Frontal cortex (tissue), 4 donors: ENCODE measurements at places on chromosomes 2 and 18. TPM values are rescaled to one million over a fixed set of nuclear protein-coding genes. Genes with fewer than 3 reads are reported as not detected.

ADCYAP1 gene
- total RNA-seq, result 7.3 TPM

ASB1 gene
- 11.8 TPM for total RNA-seq

AQP12B gene
- not detected for total RNA-seq

RETSAT gene
- 11.8 TPM for total RNA-seq

GCKR gene
- 1.6 TPM for total RNA-seq

LHCGR gene
- total RNA-seq, result under 0.01 TPM

HOXD13 gene
- not detected for total RNA-seq

CFC1 gene
- total RNA-seq, result 0.41 TPM

LIMS4 gene
- 0.41 TPM for total RNA-seq

MYO7B gene
- total RNA-seq, result under 0.01 TPM

BMP10 gene
- total RNA-seq, result not detected

TEX44 gene
- total RNA-seq, result not detected

STAT4 gene
- 5.3 TPM for total RNA-seq

GKN2 gene
- not detected for total RNA-seq

LINC00305 gene
- not detected for total RNA-seq

PTPN2 gene
- total RNA-seq, result 40.4 TPM

SERPINB2 gene
- not detected for total RNA-seq

CKAP2L gene
- total RNA-seq, result 2.0 TPM

RNU2-63P gene
- not detected for total RNA-seq

MARCO gene
- total RNA-seq, result under 0.01 TPM

TEKT4 gene
- under 0.01 TPM for total RNA-seq

MAPK4 gene
- 23.6 TPM for total RNA-seq

LBH gene
- total RNA-seq, result 68.9 TPM

ZNF396 gene
- total RNA-seq, result 4.1 TPM

OTOS gene
- 0.41 TPM for total RNA-seq

RBM44 gene
- 5.3 TPM for total RNA-seq

FAM98A gene
- 12.2 TPM for total RNA-seq

HMSD gene
- not detected for total RNA-seq

RAPGEF4 gene
- 23.6 TPM for total RNA-seq

LRP1B gene
- 84.0 TPM for total RNA-seq

ASB3 gene
- total RNA-seq, result 80.7 TPM

FBLN7 gene
- 0.41 TPM for total RNA-seq

ADRA2B gene
- under 0.01 TPM for total RNA-seq

NPHP1 gene
- 7.3 TPM for total RNA-seq

GNLY gene
- total RNA-seq, result not detected

SLC30A3 gene
- 0.82 TPM for total RNA-seq

SLC9A2 gene
- total RNA-seq, result 0.41 TPM

CNDP1 gene
- under 0.01 TPM for total RNA-seq

CRYBA2 gene
- total RNA-seq, result not detected

MROH2A gene
- total RNA-seq, result not detected

UGT1A8 gene
- not detected for total RNA-seq

ANTXR1 gene
- 8.2 TPM for total RNA-seq

ZNF892 gene
- 29.8 TPM for total RNA-seq

GORASP2 gene
- 21.6 TPM for total RNA-seq

BUB1 gene
- 6.9 TPM for total RNA-seq

BBS5 gene
- 12.6 TPM for total RNA-seq

BOLL gene
- total RNA-seq, result not detected

UGT1A10 gene
- not detected for total RNA-seq

NMUR1 gene
- total RNA-seq, result 0.41 TPM

HNMT gene
- 64.0 TPM for total RNA-seq

HRH4 gene
- not detected for total RNA-seq

EIF5B gene
- 13.0 TPM for total RNA-seq

RFX8 gene
- 0.41 TPM for total RNA-seq
